Activated T-cell treated with anti-CD3 and anti-CD28 coated beads for 1 hour (primary cell): ENCODE measurements at places on chromosomes 13 and 19.

DNA sequence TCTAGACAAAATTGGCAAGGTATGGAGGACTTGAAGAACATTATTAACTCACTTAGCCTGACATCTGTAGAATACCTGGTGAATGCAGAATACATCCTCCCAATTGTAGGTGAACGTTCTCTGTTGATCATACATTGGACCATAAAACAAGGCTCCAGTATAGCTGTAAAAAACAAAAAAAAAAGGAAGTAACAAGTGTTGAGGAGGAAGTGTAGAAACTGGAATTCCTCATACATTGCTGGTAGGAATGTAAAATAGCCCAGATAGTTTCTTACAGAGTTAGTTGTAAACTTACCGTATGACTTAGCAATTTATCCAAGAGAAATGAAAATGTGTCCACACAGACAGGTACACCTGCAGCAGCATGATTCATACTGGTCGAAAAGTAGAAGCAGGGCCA is 44.8 kb downstream of the TSSK6 start:
- no peak for DNase-seq

DNA sequence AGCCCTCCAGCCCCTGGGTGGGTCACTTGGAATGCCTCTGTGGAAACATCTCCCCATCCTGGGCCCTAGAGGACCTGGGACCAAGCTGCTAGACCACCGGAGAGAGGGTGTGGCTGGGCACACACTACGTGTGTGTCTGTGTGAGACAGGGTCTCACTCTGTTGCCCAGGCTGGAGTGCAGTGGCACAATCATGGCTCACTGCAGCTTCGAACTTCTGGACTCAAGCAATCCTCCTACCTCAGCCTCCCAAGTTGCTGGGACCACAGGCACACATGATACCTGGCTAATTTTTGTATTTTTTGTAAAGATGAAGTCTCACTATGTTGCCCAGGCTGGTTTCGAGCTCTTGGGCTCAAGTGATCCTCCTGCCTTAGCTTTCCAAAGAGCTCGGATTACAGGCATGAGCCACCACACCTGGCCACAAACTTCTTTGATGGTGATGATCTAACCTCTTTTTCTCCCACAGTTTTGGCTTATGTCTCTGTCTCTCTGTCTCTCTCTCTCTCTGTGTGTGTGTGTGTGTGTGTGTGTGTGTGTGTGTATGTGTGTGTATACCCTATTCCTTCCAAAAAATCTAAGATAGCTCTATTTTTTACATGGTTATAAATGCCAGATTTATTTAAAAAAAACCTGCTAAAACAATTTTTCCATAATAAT is 32.1 kb upstream of the SLC7A9 start:
- no peak for DNase-seq

DNA sequence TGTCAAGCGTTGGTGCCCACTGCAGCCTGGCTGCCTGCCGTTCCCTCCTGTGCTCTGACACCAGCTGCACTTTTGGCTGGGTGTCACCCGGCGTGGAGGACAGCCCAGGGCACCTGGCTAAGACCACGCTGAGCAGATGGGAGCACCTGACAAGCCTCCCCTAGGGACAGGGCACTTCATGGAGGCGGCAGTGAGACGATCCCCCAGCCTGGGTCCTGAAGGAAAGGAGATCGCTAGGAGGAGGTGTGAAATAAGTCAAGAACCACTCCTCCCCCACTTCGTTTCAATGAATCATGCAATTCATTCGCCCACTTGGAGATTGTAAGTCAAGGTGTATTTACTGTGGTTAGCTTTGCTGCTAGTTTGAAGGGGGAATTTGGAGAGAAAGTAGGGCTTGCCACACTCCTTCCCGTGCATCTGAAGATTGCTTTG is 38.8 kb downstream of the VSTM2B start:
- DNase-seq = no peak

DNA sequence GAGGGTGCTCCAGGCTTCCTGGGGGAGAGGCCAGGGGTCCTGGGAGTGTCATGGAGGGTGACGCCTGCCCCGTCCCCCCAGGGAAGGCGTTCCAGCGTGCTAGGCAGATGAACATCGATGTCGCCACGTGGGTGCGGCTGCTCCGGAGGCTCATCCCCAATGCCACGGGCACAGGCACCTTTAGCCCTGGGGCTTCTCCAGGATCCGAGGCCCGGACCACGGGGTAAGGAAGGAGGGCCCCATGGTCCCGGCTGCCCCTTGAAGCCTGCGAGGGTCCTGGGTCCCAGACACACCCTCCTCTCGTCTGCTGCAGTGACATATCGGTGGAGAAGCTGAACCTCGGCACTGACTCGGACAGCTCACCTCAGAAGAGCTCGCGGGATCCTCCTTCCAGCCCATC is 11.4 kb downstream of the PTGER1 start:
- no peak for DNase-seq

GRCh38 chr13:23516190-23516589 is 54.0 kb upstream of the TNFRSF19 start:
- no peak for DNase-seq

GRCh38 chr19:40604647-40605215 is 3.6 kb downstream of the LTBP4 start:
- DNase-seq = no peak
